Right kidney (tissue), 9 donors: ENCODE measurements at places on chromosomes 7 and 10.
A peak's percentile ranks its signal among the peaks of the same experiment; 100 is the strongest.

DNA sequence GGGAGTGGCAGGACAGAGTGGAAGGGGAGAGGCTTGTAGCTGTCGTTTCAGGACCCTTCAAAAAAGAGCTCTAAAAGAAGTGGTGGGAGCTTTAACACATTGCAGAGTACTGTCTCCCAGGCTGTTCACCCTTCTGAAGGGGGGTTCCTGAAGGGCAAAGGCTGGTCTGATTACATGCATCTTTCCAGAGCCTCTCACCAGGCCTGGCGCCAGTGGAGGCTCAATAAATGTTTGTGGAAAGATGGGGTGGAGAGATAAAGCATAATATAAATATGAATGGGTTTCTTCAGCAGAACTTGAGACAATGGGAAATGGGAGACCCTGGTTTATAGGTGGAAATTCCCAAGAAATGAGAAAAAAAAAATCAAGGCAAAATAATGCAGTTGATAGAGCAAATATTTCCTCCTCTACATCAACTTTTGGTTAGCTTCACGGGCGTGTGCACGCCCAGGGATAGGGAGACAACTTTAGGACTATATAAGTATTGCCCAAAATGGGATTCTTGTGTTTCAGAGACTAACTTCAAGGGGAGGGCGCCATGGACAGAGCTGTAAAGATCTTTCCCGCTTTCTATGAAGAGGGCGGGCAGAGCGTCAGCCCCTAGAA is 613 bp upstream of the BUB3 start:
- peak; percentile 78 for DNase-seq

DNA sequence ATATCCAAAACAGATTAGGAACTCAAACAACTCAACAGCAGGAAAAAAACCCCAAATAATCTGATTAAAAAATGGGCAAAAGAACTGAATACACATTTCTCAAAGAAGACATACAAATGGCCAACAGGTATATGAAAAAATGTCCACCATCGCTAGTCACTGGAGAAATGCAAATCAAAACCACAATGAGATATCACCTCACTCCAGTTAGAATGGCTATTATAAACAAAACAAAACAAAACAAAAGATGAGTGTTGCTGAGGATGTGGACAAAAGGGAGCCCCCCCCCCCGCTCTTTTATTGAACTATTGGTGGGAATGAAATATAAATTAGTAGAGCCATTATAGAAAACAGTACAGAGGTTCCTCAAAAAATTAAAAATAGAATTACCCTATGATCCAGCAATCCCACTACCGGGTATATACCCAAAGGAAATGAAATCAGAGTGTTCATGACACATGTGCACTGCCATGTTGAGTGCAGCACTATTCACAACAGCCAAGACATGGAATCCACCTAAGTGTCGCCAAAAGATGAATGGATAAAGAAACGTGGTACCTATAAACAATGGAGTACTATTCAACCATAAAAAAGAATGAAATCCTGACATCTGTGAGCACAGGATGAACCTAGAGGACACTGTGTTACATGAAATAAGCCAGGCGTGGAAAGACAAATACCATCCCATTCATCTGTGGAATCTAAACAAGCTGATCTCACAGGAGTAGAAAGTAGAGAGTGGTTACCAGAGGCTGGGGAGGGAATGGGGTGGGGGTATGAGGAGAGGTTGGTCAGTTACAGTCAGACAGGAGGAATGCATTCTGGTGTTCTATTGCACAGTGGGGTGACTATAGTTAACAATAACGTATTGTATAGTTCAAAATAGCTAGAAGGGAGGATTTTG is 78.1 kb upstream of the RHEB start:
- DNase-seq, result no peak

- no peak for DNase-seq
Observed at GRCh38 chr7:107582875-107583274, 2.8 kb downstream of the BCAP29 start.

DNA sequence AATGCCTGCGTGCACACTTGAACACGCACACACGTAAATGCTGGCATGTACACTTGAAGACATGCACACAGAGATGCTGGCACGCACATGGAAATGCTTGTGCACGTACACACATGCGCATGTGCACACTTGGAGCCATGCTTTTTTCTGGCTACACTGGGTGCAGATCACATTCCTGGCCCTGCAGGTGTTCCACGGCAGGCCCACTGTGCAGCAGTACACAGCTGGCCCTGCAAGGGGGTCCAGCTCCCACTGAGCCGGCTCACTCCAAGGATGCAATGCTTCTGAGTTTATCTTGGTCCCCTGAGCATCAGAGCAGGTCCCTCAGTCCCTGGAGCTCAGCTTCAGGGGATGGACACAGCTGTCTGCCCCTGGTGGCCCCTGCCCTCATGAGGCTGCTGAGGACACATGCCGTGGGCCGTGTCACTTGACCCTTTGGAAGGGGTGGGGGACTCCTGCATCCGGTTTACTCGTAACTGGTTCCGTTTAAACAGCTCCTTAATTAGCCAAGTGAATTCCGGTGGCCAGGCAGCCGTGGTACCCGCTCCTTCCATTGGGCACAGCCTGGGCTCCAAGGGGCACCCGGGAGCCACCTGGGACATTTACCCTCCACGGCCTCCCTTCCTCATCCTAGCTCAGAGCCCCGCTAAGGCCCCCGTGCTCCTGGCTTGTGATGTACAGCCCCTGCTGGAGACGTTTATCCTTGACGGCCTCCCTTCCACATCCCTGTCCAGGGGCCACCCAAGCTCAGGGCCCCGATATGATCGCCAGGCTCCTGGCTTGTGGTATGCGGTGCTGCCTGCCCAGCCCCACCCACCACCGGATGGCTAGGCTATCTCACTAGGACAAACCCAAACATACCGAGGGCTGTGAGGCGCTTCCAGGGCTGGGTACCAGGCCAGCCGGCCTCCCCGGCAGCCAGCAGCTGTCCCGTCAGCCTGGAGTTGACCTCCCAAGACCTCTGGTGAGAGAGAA is 39.5 kb upstream of the DPYSL4 start:
- no peak for DNase-seq

- no peak for DNase-seq
Observed at GRCh38 chr10:85250304-85250703, 921.9 kb downstream of the CCSER2 start.

- DNase-seq, result no peak
Observed at GRCh38 chr7:94559972-94560371, 50.4 kb downstream of the CASD1 start.

DNA sequence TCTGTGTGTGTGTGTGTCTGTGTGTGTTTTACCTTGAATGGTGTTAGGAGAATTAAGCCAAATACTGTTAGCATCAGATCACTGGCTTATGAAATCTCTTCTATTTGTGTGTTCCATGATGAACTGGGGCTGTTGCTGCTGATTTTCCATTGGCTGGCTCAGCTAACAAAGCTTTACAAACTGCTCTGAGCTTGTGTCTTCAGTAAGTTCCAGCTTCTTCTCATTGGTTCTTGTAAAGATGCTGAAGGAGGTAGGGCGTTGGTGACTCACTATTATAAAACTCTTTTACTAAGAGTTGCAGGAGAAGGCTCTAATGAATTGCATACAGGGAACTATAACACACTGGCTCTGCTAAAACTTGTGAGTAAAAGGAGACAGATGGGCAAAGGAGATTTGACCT is 136.4 kb upstream of the PRKCQ start:
- no peak for DNase-seq

DNA sequence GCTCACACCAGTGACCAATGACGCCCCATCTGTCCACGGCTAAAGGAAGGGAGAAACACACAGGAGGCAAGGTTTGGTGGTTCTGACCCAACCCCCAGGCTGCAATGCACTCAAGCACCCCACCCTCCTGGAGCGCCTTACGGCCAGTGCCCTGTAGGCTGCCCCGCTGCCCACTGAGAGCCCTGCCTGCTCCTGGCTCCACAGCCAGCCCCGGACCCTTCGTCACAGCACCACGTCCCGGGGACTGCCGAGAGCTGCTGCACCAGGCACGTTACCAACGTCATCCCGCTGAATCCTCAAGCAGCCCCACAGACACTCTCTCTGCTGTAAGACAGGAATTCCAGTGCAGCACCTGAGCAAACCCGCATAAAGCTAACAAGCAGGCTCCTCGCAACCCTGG is 87.8 kb downstream of the MAD1L1 start:
- no peak for DNase-seq

- no peak for DNase-seq
Observed at GRCh38 chr10:78768041-78768835, 300.5 kb upstream of the ZMIZ1 start.

- DNase-seq, result peak; percentile 86
Observed at GRCh38 chr7:128909625-128910568, 612 bp downstream of the KCP start.

- DNase-seq, result peak; percentile 15
Observed at GRCh38 chr7:118195837-118196474, 12.0 kb downstream of the LSM8 start.

- no peak for DNase-seq
Observed at GRCh38 chr10:68403701-68404100, 3.4 kb downstream of the RUFY2 start.

DNA sequence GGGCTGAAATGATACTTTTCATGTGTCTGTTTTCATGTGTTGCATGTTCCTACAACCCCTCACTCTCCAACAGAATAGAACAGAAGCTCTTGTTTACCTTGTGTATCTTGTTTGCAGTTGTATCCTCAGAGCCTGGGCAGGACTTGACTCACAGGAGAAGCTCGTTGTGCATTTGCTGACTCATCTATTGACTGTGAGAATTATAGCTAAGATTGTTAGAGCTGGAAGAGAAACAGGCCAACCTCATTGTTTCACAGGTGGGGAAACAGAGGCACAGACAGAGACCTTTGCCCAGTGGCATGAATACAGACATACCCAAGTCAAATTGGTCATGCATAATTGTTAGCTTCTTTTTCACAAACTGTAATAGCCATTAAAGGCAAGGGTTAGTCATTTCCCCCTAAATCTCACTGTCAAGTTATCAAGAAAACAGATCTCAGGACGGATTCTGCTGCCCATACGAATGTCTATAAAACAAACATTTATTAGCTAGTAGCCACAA is 4.6 kb upstream of the TSPAN15 start:
- no peak for DNase-seq

GRCh38 chr7:37344886-37345579 is 103.6 kb downstream of the ELMO1 start:
- no peak for DNase-seq

- DNase-seq, result no peak
Observed at GRCh38 chr10:21617267-21617666, 83.2 kb downstream of the MLLT10 start.

DNA sequence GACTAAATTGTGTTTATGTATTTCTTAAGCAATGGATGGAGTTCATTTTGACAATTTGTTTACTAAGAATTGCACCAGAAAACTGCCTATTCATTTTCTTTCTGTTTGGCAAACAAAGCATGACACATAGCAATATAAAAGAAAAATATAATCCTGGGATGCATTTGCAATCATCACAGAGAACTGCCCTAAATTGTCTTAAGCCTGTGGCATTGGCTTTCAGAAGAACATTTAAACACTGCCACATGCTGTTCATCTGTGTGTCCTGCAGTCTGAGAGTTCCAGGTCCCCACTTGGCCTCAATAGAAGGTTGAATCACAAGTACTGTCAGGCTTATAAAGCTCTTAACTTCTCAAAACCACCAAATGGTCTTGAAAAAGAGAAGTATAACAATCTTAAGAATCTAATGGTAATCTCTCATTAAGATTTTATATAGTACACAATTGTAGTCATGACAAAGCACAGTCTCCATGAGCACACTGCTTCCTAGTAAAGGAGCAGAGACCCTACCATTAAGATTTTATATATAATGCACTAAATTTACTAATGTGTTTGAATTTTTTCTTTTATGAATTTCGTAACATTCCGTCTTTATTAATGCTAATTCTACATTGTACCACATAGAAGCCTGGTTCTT is 29.9 kb downstream of the RNLS start:
- peak; percentile 34 for DNase-seq

GRCh38 chr7:132158166-132158565 is 418.1 kb downstream of the PLXNA4 start:
- no peak for DNase-seq

DNA sequence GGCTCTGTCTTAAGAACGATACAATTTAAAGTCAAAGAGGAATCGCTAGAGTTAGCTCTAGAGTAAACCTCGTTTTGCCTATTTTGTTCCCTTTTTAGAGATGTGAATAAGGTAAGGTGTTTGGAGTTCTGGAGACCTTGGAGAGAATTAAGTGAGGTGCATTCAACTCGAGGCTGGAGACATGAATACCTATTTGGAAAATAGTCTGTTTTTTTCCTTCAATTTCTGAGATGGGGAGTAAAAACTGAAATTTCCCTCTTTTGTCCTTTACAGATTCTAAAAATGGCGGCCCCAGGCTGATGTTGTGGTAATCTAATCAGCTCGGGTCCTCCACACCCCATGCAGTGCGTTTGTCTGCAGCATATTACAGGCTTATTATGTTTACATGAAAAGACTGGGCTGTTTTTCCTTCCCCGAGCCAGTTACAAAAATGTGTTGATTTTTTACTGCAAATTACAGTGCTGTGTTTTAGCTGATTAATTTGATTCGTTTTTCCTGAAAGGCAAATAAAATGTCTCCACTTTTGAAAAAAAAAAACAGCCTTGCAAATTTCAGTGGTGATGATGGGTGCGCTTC is 1.5 kb downstream of the KMT2E start:
- DNase-seq, result peak; percentile 59

DNA sequence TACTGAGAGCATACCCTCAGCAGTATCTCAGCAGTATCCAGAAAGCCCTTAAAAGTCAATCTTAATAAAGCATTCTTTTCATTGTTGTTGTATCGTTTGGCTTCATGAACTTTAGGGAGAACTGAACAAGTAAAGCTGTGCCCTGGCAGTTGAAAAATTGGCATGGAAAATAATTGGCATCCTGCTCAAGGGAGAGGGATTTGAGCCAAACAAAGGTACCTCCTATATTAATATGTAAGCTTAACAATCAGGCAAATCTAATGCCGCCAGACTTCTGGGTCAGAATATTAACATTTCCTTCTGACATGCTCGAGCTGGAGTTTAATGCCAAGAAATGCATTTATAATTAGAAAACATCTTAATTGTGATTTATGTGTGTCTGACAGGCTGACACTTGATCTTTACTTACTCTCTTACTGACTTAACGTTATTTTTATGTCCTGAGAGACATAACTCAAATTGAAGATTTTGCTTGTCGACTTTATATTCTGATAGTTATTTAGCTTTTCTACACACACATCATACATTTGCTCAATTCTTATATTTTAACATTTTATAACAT is 42.1 kb upstream of the PCDH15 start:
- peak; percentile 16 for DNase-seq

DNA sequence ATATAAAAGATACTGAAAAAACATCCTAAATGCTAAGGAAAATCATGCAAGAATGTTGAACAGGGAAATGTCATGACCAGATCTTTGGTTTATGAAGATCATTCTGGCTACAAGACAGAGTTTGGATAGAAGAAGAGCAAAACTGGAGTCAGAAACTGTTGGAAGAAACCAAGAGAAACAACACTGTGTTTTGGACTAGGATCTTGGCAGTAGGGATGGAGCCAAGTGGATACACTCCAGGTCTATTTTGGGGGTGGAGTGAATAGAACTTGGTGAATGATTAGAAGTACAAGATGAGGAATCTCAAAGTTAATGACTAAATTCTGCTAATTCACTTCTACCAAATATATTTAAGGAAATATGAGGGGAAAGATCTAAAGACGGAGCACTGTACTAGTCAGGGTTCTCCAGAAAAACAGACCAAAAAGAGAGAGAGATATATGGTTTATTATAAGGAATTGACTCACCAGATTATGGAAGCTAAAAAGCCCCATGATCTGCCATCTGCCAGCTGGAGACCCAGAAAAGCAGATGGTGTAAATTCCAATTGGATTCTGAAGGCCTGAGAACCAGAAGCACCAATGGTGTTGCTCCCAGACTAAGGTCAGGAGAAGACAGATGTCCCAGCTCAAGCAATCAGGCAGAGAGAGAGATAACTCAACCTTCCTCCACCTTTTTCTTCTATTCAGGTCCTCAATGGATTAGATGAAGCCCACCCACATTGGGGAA is 254.9 kb downstream of the TRIL start:
- DNase-seq, result no peak
